ENCODE measurements at places on chromosomes 3 and 15.
A peak's percentile ranks its signal among the peaks of the same experiment; 100 is the strongest.

DNA sequence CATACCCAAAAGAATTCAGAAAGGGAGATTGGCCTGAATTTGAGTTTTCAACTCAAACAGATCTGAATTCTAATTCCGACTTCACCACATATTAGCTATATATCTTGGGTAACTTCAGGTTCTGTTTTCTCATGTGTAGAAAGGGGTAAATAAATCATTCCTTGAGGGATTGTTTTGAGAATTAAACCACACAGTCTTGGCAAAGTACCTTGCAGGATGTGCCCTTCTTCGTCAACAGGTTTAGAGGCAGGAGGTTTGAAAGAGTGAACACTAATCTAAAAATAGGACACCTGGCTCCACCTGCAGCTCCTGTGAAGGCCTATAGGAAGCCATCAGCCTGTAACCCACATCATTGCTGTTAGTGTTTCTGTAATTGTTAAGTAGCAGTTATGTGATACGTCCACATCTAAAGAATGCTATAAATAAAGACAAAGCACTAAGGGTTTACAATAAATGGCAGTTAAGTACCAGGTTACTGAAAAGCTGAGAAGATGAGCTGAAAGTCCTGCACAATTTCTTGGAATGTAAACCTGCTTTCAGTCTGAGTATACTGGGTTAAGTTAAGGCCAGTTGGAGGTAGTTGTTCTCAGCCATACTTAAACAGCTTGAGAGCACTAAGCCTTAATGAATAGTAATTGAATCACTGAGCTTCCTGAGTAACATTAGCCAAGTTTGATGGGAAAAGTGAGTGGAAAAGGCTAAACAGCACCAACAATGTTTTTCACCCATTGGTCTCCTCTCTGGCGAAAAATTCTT is 6.0 kb downstream of the CCDC80 start:
- no peak for DNase-seq

- DNase-seq, result no peak
These were observed 21.3 kb downstream of the SNRK start for GRCh38 chr3:43307649-43308048.

DNA sequence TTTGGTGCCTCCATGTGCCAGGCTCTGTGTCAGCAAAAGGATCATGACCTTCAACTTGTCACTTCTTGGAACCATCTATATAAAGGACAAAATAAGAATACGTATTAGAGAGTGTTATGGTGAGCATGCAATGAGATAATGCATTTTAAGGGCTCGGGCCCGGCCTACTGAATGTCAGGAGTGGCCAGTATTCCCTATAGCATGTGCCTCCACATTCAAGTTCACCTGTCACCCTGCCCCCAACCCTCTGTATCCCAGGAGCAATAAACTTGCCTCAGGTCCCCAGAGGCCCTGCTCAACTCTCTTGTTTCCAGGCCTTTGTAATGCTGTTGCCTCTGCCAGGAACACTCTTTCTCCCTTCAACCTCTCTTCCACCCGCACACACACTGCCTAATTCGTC is 90.2 kb upstream of the SLC6A11 start:
- DNase-seq, result no peak

- no peak for DNase-seq
These were observed 921.0 kb upstream of the ROBO1 start for GRCh38 chr3:80688814-80689213.

DNA sequence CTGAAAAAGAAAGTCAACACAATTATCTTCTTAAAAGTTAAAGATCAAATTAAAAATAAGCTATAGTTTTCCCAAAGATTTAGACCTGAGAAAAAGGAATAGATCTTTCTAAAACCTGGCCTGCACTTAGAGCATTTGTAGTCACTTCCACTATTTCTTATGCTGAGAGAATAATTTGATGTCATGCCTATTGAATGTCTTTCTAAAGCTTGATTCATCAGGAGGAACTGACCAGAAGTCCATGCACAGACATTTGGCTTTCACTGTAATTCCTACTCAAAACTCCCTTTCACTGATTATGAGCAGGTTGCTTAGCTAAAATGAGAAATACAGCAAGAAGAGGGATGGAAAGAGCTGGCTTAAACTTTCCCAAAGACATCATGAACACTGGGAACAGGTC is 4.3 kb downstream of the GREM1 start:
- DNase-seq, result no peak

GRCh38 chr3:191244242-191244867 is 45.3 kb downstream of the OSTN start:
- DNase-seq, result peak; percentile 9

DNA sequence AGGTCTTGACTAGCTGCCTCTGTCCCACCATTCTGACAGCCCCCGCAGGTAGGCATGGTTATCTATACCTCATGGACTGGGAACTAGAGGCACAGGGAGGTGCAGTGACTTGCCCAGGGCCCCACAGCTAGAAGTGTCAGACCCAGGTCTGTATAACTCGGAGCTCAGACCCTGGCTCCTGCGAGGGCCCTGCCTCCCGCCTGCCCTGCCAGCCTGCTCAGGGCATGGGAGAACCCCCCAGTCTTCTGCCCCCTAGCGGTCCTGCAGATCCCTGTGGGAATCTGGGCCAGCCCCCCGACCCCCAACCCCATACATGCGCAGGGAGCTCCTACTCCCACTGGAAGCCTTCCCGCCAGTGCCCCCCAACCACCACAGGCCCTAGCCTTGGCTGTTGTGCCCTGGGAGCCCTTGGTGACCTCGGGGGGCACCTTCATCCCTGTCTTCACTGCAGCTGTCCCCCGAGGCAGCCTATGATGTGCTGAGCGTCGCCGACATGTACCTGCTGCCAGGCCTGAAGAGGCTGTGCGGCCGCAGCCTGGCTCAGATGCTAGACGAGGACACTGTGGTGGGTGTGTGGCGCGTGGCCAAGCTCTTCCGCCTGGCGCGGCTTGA is 6.9 kb downstream of the ABTB1 start:
- DNase-seq, result no peak

DNA sequence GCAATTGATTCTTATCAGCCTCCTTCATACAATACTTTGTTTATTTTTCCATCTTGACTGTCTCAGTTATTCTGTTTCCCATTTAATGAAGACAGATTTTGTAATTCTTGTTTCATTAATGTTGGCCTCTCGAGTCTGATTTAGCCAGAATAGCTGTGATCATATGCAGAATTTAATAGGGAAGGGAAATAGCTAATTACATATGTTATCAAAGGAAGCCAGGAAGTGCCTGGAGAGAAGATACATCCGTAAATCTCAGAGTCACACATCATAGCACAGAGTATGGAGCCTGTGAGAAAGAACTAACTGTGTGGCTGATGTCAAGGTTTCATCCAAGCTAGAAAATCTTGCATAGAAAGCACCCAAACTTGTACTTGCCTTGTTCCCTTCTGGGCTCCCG is 288.9 kb upstream of the SLCO3A1 start:
- DNase-seq, result no peak

GRCh38 chr15:33742800-33743199 is 225.5 kb upstream of the CHRM5 start:
- DNase-seq, result no peak

DNA sequence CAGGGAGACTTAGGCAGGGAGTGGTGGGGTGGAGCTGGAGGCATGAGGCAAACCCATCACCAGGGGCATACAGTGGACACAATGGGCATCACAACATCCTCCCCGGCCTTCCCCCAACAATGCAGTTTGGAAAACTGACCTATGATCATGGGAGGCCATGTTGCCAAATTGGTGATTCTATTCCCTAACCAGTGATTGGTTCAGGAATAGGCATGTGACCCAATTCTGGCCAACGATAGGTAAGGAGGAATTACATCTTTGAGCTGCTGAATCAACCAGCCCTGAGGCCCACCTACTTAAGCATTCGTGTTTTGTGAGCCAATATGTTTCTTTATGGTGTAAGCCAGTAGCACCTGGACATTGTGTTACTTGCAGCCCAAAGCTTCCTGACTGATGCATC is 40.0 kb downstream of the LINGO1 start:
- DNase-seq, result no peak

- DNase-seq, result no peak
These were observed 267.7 kb downstream of the CHL1 start for GRCh38 chr3:464255-464654.

- no peak for DNase-seq
These were observed 6.0 kb upstream of the ACAD9 start for GRCh38 chr3:128873244-128874022.

DNA sequence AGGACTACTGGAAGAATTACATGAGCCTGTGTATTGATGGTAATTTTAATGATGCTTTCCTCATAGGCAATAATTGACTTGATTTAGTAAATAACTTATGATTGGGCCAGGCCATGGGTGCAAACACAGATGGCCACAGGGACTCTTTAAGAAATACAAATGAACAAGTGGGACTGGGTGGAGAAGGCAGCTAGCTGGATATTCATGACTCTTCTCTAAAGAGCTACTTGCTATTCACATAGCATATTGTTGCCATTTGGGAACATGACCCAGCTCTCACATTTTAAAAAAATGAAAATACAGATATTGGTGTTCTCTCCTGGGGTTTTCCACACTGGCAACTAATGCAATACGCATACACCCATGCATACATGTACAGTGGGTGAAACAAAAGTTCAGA is 178.3 kb downstream of the PTPRG start:
- no peak for DNase-seq

GRCh38 chr3:195095035-195095703 is 175.8 kb downstream of the XXYLT1 start:
- no peak for DNase-seq

- DNase-seq, result no peak
These were observed 18.2 kb downstream of the CMTM6 start for GRCh38 chr3:32484436-32484835.

GRCh38 chr3:153462545-153462944 is 300.5 kb downstream of the RAP2B start:
- DNase-seq, result no peak

- DNase-seq, result no peak
These were observed 203.0 kb upstream of the IGF1R start for GRCh38 chr15:98445315-98445714.

DNA sequence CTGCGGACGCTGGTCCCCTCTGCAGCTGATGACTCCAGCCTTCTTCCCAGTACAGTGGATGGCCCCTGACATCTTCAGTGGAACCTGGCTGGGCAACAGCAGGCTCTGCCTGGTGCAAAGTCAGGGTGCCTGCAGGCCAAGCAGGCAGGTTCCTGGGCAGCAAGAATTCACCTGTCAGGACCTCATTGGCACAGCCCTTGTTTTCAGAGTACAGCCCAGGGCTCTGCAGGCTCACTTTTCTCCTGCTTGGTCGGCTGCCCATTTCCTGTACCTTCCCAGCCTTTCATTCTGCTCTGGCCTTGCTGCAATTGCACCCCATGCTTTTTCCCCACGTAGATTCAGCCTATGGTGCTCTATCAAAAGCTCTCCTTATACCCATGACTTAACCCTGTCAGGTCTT is 56.0 kb downstream of the LRTM1 start:
- DNase-seq, result no peak

- no peak for DNase-seq
These were observed 92.3 kb downstream of the SMAD3 start for GRCh38 chr15:67157521-67158252.

GRCh38 chr15:45023659-45024225 is 747 bp downstream of the SORD start:
- DNase-seq, result peak; percentile 4

GRCh38 chr3:34237946-34238345 is 439.5 kb downstream of the PDCD6IP start:
- no peak for DNase-seq

DNA sequence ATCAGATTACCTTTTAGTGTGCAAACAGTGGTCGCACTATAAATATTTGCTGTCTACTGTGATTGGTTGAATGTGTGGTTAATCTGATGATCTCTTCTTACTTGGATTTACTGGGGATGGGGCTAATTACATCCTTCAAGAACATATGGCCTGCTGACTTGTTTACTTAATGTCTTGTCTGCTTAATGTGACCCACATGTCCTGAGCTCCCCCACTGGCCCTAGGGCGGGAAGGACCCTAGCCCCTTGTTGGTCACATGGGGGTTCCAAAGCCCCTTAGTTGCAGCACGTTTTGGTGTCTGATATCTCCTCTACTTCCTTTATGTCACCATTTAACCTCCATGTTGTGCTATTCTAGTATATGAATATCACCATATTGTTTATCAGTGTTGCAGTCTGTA is 17.8 kb upstream of the P2RY12 start:
- no peak for DNase-seq

DNA sequence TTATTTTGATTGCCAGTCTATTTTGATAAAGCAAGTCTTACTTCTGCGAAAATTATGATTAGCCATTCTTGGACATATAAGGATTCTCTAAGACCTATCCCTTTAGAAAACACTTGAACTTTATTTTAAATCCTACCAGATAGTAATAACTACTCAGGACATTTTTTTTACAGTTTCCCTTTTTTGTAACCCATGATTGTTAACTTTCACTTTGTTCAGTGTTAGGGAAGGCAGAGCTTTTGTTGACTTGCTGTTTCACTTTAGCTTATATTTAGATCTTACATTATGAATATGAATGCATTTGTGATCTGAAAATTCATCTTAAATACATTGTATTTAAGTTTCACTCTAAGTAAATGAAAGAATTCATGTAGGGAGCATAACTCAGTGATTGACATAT is 167.0 kb downstream of the AKAP13 start:
- DNase-seq, result no peak

DNA sequence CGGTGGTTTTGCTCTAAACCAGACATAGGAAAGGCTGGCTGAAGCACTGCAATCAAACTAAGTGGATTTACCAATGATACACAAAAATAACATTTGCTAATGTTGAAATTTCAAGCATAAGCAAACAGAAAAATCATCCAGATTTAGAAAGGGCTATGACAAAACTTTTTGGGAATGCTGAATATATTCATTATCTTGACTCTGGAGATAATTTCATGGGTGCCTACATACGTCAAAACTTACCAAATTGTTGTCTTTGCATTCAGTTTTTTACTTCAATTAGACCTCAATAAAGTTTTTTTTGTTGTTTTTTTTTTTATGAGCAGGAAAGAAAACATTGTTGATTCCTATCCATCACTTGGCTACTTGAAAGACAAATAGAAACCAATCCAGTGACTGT is 140.8 kb downstream of the NR2E3 start:
- no peak for DNase-seq

DNA sequence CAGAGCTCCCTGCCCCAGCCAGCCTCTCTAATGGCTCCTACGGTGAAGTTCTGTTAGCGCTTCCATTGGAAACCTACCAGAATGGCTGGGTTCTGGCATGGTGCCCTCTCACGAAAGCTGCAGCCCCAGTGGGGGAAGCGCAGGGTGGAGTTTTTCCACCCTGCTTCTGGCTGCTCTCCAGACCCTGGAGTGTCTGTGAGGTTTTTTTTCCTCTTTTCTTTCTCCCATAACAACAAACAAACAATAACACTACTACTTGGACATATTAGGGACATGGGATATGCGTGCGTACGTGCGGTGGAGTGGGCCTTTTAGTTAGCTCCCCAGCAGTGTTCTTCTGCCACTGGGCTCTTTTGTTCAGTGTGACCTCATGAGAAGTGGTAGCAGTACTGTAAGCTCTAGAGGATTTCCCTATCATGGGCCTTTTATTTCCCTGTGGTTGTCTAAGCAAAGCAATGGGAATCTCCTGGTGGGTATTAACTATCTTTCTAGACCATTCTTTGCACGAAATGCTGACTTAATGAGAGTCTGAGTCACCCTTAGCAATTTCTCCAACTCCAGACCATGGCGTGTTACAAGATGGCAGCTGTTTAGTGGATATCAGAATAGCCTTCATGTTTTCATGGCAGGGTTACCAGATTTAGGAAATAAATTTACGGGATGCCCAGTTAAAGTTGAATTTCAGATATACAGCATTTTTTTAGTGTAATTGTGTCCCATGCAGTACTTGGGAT is 161.9 kb downstream of the FNDC3B start:
- no peak for DNase-seq
